Caudate nucleus (tissue), 63 donors: ENCODE measurements at places on chromosomes 4 and X.

DNA sequence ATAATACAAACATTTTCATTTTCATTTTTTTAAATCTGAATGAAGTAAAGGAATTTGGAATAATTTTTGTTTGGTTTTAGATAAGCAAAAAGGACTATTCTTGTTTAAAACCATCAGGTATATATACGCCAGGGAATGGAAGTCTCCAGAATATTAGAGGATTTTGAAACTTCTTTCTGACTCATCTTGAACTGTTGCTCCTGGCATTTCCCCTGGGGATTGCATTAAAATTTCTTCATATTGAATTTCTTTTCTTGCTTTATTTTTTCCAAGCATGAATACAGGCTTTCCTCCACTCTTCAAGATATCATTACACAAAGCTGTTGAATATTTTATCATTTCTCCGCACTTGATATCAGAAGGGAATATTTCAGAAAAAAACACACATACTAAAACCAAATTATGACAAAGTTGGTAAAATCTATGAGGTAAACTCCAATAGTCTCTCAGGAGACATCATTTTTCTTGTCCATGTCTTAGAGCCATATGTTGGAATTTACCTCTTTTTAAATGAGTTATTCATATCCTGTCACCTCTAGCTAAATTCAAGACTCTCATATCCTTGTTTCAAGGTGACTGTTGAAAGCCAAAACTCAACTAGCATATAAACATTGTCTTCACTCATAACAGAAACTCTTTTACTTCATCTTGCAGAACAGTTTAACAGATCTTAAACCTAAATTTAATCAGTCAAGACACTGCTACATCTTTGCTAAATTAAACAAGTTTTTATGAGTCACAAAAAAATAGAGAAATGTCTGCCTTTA, 20.7 kb upstream of the CSN1S1 start:
- no peak for DNase-seq

GRCh38 chr4:140174543-140174942, 20.6 kb upstream of the MAML3 start:
- no peak for DNase-seq

GRCh38 chr4:104549736-104550135, 55.0 kb upstream of the CXXC4 start:
- no peak for DNase-seq

- DNase-seq, result no peak
Observed at GRCh38 chrX:41824551-41824950, 98.8 kb downstream of the CASK start.

- no peak for DNase-seq
Observed at GRCh38 chr4:6052679-6053078, 34.4 kb upstream of the C4orf50 start.

- DNase-seq, result no peak
Observed at GRCh38 chrX:132401935-132402334, 86.9 kb downstream of the MBNL3 start.

DNA sequence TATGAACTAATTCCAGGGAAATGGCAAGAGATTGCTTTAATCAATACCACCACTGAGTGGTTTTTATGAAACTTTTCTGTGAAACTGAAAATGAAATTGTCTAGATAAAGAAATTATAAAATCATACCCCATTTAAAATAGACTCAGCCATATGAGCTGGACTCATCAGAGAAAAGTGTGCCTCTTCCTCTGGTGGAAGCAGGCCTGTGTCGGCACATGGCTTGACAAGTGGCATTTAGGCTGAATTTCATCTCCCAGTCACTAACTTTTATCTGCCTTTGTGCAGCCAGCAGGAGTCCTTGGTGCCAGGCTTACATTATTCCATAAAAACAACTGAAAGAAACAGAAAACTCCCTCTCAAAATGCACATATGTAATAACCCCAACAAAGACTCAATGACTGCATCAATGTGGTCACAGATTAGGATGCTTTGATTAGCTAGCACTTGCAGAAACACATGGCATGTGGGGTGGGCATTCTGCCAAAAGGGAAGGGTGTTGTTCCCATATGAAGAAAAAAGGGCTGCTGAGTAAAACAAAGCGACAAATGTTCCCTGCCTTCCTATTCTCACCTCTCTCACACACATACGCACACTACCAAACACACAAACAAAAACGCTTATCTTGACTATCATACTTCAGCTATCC, 232.3 kb downstream of the PABPC4L start:
- no peak for DNase-seq

DNA sequence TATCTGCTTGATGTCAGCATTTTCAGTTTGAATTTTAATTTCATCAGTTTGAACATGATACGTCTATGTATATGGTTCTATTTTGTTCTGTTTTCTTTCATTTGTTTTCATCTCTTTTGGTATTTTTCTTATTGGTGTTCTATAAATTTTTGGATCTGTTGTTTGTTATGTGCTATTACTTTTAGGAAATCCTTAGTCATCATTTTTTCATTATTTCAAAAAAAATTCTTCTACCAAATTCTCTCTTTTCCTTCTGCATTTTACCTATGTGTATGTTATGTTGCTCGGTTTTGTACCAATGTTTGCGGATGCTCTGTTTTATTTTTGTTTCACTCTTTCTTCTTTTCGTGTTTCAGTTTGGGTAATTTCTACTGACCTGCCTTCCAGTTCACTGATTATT, 32.8 kb downstream of the NPY2R start:
- no peak for DNase-seq

- no peak for DNase-seq
Observed at GRCh38 chr4:118587116-118587831, 97.9 kb upstream of the METTL14 start.

DNA sequence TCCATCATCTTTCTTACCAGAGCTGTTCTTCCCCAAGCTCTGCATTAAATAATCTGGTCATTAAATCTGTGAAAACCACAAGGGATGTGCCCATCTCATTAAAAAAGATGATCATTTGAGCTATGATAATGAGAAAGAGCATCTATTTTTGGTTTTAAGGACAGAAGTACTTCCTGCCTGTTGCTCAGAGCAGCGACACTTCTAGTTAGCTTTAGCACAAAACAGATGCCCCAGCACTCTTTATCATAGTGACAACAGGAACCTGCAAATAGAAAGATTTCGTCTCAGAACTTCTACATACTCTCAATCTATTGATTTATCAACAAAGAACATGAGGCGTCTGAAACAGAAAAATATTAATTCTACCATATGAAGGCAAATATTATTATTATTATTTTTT, 140.1 kb downstream of the APBB2 start:
- DNase-seq, result no peak

GRCh38 chrX:13005661-13006473, 31.0 kb downstream of the TMSB4X start:
- no peak for DNase-seq

DNA sequence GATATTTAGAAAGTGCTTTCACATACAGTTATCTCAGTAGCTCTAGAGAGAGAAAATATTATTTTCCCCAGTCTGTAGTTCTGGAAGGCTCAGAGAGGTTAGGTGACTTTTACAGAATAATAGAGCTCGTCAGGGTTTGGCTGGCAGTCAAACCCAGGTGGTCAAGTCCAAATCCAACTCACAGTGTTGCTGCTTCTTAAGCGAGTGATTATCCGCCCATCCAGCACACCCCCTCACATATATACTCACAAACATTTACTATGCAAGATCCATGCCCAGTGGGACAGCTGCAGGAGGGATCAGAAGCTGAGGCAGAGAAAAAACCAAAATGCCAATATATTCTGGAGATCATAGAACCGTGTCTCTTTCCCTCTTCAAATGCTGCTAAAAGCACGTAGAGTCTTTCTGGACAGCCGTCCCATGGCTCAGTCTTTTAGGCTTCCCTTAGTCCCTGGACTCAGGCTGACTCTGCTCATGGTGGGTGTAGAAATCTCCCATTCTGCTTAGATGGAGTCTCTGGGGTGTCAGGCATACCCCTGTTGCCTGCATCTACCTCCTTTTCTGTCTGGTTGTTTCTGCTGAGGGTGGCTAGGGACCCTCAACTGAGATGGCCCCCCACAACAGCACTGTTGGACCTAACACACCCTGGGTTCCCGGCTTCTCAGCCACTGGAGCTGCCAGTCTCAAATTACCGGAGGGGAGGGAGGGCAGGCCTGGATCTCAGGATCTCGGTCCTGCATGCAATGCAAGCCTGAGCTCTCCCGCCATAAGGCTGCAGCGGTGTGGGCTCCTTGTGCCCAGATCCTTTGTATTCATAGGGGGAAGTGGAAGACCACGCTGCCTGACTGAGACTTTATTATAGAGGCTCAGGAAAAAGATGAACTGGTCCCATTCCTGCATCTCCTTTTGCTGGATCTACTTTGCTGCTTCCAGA, at the start of gene CHRNA9:
CHRNA9 (plus strand) TSS at position 743 of the 934 bp plus-strand sequence; CDS start at position 878, 135 bp downstream.
- DNase-seq, result no peak

- no peak for DNase-seq
Observed at GRCh38 chrX:2784026-2784425, 32.2 kb downstream of the XG start.

- DNase-seq, result peak; percentile 0
Observed at GRCh38 chr4:126727461-126727860, 905.3 kb upstream of the INTU start.
